Tongue (tissue), 3 donors: ENCODE measurements at places on chromosomes 1 and 21. TPM values are rescaled to one million over a fixed set of nuclear protein-coding genes. Genes with fewer than 3 reads are reported as not detected.

Gene CCDC24
- total RNA-seq = 3.2 TPM

Gene KCNH1
- total RNA-seq = 2.5 TPM

Gene OR2L2
- total RNA-seq = not detected

Gene ZNF683
- total RNA-seq = not detected

Gene OPRD1
- total RNA-seq = 0.72 TPM

Gene OMA1
- total RNA-seq = 58.6 TPM

Gene CCDC27
- total RNA-seq = not detected

Gene SPRR3
- 58.0 TPM for total RNA-seq

Gene LDLRAD1
- total RNA-seq = not detected

Gene CD101
- 3.0 TPM for total RNA-seq

Gene RPE65
- total RNA-seq = not detected

Gene RAB25
- 13.3 TPM for total RNA-seq

Gene RABGGTB
- 98.3 TPM for total RNA-seq

Gene PRRX1
- 185 TPM for total RNA-seq
